ENCODE measurements at places on chromosomes 11 and 22.

- DNase-seq = no peak
Measured at GRCh38 chr22:29798318-29798717, 31.1 kb downstream of the UQCR10 start.

GRCh38 chr11:27183672-27184457, 143.2 kb downstream of the BBOX1 start:
- DNase-seq = peak; percentile 33

DNA sequence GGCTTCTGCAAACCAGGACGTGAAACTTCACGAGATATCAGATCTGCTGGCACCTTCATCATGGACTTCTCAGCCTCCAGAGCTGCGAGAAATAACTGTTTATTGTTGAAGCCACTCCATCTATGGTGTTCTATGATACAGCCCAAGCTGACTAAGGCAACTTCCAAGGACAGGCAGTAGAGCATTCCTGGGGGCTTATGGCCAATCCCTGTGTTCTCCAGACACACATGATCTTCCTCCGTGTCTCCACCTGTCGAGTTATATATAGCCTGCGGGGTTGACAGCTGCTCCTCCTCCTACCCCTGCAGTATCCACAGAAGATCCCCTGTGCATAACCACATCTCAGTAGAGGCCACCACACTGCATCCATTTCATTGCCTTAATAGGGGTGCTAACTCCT, 11.0 kb downstream of the TP53AIP1 start:
- no peak for DNase-seq

DNA sequence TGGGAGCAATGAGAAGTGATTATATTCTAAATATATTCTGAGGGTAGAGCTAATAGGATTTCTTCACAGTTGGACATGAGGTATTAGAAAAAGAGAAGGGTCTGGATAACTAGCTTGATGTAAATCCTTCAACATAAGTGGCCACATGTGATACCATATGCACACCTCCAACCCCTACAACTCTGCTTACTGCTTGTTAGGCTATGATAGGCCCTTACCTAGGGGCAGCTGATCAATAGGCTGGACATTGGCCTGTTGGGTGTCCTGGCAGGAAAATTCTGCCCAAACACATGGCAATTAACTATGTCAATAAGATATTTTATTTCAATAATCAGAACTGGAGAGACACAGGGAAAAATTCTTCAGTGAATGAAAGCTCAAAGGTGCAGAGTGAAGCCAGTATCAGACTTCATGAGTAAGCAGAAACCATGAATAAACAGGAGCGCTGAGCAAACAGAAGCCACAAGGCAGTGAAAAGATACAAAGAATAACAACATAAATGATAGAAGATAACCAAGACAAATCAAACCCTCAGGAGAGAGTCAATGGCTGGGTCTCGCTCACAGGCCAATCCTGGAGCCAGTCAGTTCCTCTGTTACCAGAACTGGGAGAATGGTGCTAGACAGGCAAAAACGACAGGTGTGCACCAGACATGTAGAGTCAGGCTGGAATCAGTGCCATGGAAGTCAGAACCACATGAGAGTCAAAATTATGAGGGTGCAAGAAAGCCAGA, 46.3 kb upstream of the PSMA1 start:
- DNase-seq = no peak

GRCh38 chr11:12546660-12547059, 127.6 kb upstream of the TEAD1 start:
- no peak for DNase-seq

- DNase-seq = no peak
Measured at GRCh38 chr11:10072142-10072541, 221.9 kb downstream of the SBF2 start.

DNA sequence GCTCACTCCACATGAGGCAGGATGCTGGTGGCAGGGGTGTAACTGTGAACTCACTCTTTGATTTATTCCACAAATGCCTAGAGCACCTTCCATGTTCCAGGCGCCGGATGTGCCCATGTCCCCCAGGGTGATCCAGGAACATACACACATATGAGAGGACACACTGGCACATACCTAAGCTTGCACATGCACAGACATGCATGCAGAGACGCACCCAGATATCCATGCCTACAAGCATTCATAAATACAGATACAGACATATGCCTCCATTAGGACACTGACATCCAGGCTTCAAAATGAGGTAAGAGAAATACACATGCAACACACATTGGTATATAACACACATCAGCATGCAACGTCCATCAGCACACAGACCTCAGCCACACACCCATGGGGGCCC, 4.5 kb downstream of the OSM start:
- no peak for DNase-seq

DNA sequence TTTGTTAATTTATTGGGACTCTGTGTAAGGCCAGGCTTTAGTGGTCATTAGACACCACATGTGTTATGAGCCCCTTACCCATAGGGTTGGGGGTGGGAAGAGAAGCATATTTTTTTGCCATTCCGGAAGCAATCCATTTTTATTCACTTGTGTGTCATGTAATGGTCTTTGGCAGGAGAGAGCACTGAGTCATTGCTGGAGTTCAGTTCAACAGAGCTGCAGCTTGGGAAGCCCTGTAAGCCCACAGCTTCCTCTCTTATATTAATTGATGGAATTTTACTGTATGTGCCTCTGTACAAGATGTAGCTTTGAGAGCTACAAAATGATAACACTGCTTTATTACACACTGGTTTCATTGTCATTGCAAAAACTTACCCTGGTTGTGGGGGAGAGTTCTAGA, 177.3 kb upstream of the SORL1-AS1 start:
- DNase-seq = no peak

DNA sequence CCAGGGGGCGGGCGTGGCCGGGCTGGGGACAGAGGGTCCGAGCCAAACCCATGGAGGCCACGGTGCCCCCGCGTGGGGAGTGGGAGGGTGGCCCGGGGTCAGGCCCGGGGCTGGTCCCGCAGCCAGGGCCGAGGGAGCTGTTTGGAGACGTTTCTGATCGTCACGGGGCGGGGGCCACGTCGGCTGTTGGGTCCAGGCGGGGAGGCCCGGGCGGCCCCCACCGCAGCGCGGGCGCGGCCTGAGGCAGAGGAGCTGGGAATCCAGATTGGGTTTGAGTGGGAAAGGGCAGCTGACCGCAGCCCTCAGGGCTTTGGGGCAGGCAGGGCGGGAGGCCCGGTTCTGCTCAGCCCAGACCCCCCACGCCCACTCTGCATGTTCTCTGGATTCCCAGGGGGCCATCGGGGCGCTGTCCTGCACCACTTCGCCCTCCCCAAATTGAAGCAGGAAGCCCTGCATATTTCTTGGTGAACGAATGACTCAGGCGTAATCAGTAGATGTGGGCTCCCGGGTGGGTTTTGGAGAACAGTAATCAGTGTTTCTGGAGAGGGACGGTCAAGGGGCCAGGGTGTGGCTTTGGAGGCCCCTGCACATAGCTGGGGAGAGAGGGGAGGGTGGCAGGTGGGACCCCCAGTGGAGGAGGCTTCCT, 583 bp downstream of the MRPL23 start:
- DNase-seq = no peak

GRCh38 chr22:47248925-47249324, 486.5 kb downstream of the TBC1D22A start:
- DNase-seq = no peak

- DNase-seq = peak; percentile 47
Measured at GRCh38 chr11:20110908-20111669, 49.2 kb downstream of the DBX1 start.

- no peak for DNase-seq
Measured at GRCh38 chr22:42922374-42923191, 65.5 kb upstream of the ARFGAP3 start.

DNA sequence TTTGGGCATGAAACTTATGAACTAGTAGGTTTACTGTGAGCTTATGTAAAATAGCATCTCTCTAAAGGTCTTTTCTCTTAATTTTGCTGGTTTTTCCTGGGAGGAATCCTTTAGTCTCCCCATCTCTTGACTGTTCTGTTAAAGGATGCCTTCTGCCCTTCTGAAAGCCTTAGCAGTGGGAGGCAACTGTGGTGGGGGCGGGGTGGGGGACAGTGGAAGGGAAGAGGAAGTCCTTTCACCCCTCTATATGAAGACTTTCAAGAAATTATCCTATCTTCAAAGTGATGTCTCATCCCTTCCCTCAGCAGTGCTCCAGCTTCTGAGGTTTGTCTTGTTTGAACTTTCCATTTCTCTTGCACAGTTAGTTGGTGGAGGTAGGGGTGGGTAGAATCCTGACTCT, 73.1 kb downstream of the ELP4 start:
- no peak for DNase-seq

GRCh38 chr11:96798445-96798844, 408.6 kb downstream of the JRKL start:
- DNase-seq = no peak

GRCh38 chr22:24026056-24026455, 15.0 kb downstream of the CABIN1 start:
- no peak for DNase-seq

- no peak for DNase-seq
Measured at GRCh38 chr11:69011624-69012091, 1.4 kb downstream of the MRGPRF start.

GRCh38 chr22:38601221-38601764, 31.3 kb upstream of the DMC1 start:
- DNase-seq = no peak

GRCh38 chr11:108966206-108966605, 301.3 kb downstream of the DDX10 start:
- DNase-seq = no peak
